ENCODE measurements at places on chromosomes 3 and 15. TPM values are rescaled to one million over a fixed set of nuclear protein-coding genes. Genes with fewer than 3 reads are reported as not detected.
A peak's percentile ranks its signal among the peaks of the same experiment; 100 is the strongest.

Gene KPNA4
- 50.9 TPM for total RNA-seq

Gene KBTBD13
- total RNA-seq, result not detected

Gene MB21D2
- total RNA-seq, result 3.2 TPM

DNA sequence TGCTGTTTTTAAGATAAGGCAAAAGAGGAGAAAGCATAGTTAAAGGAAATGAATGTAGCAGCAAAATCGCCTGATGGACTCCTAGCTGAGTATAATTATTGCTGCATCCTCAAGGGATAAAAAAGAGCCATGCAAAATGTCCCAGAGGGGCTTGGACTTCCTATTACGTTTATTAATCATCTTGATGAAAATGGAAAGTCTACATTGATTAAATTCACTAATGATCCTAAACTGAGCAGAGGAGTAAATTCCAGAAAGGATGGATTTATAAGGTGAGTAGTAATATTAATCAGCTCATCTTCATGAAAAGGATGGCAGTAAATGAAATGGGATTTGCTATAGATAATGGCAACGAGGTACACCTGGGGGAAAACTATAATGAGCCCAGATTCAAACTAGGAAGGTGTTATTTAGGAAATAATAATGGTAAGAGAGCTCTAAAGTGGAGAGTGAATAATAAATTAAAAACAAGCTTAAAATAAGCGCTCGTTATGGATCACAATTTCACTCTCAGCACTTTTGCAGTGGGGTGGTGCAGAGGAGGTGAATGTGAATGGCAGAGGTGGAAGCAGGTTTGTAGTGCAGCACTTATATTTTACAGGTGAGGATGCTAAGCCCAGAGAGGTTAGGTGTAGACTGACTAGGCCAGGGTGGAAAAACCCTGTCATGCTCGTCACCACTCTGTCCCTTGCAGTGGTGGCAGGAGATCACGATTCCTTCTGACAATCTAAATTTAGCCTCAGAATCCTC is 22.3 kb downstream of the IL5RA start:
- H3K27ac ChIP-seq, result no peak overlapping the region
- H3K27me3 ChIP-seq, result no peaks in the 10 kb centered on the region

- H3K27me3 ChIP-seq, result no peaks in the 10 kb centered on the region
- H3K4me1 ChIP-seq, result no peaks in the 10 kb centered on the region
These were observed 12.2 kb upstream of the C3orf52 start for GRCh38 chr3:112074006-112074405.

GRCh38 chr3:159765030-159765859 is 223.4 kb upstream of the IL12A start:
- no peak for DNase-seq
- H3K4me3 ChIP-seq, result peak overlapping the region; percentile 60
- H3K4me1 ChIP-seq, result peaks cover 12% of the 10 kb centered on the region
- peak overlapping the region; percentile 81 for H3K27ac ChIP-seq

DNA sequence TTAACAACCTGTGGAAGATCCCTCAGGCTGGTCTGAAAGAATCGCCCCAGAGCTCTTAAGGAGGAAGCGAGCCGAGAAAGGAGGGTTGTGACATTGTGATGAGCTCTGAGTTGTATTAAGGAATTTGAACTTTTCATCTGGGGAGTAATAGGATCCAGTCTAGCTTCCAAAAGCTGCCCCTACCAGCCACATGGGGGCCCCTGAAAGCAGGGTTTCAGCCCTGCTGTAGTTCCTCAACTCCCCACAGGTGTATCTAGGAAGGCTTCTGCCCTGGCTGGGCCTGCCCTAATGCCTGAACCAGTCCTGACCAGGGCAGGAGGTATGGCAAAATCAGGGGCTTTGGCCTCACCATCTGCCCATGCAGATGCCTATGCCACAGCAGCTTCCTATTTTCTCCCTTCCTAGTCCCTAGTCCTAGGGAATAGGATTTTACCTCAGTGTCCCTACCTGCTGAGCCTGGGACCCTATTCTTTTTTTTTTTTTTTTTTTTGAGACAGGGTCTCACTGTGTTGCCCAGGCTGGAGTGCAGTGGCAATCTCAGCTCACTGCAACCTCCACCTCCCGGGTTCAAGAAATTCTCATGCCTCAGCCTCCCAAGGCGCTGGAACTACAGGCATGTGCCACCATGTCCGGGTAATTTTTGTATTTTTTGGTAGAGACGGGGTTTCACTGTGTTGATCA is 5.0 kb upstream of the AP3S2 start:
- H3K27me3 ChIP-seq, result no peaks in the 10 kb centered on the region
- H3K27ac ChIP-seq, result no peak overlapping the region
- H3K4me3 ChIP-seq, result no peak overlapping the region

Measured in left lung (tissue), 14 donors.